ENCODE measurements at places on chromosomes 12 and 14.

- no peak for DNase-seq
Measured at GRCh38 chr12:23525450-23526072, 423.9 kb downstream of the SOX5 start.

DNA sequence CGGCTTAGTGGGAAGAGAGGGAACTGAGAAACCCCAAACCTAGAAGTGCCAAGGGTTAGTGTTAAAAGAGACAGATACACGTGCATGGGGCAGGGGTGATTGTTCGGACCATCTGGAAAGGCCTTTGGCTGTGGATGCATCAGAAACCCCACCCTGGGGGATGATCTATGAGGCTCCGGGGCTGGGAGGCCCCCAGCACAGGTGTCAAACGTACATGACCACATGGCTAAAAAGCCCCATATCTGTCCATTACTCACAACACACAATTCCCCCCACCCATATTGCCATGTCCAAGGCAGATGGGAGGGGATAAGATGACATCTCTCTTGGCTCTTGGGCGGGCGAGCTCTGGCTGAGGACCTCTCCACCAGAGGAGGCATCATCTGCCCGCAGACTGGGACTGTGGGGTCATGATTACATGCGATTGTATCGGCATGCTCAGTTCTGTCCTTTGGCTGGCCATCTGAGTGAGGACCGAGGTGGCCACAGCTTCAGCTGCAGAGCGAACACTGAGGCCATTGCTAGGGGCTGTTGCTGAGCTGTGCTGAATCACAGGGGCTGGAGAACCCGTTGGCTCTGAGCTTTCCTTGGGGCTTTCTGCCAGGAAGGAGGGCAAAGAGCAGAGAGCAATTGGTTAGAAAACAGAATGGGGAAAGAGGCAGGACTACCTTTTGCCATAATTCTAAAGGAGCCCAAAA is 9.6 kb upstream of the NPFF start:
- DNase-seq, result no peak

GRCh38 chr14:61472801-61473376 is 151.5 kb downstream of the PRKCH start:
- no peak for DNase-seq

- no peak for DNase-seq
Measured at GRCh38 chr12:74983917-74984316, 225.7 kb downstream of the KCNC2 start.

GRCh38 chr14:91573528-91573893 is 63.4 kb upstream of the PPP4R3A start:
- no peak for DNase-seq

- DNase-seq, result no peak
Measured at GRCh38 chr14:81682701-81683100, 149.0 kb upstream of the SEL1L start.

GRCh38 chr14:33469898-33470297 is 481.0 kb downstream of the EGLN3 start:
- DNase-seq, result no peak

Data from NCI-H1417 treated with DMSO at 0.1 percent for 48 hours (cell line).